ENCODE measurements at places on chromosomes 12 and 14.

DNA sequence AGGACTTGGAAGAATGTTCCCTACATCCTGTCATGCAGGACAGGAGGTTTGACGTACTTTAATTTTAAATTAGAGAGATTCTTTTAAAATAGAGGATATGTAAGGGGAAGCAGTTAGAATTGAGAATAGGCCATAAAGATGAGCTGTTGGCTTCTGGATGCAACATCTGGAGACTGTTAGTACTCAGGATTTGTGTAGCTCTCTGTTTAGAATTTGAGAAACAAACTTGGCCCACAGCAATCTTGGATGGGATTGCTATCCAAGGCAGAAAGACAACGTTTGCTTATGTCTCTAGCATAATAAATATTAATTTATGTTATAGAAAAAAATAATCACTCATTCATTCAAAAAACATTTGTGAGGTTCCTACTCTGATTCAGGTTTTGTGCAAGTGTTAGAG lies 398.4 kb upstream of the NOVA1 start:
- no peak for DNase-seq

GRCh38 chr14:100306998-100307765 lies 938 bp upstream of the SLC25A29 start:
- no peak for DNase-seq

DNA sequence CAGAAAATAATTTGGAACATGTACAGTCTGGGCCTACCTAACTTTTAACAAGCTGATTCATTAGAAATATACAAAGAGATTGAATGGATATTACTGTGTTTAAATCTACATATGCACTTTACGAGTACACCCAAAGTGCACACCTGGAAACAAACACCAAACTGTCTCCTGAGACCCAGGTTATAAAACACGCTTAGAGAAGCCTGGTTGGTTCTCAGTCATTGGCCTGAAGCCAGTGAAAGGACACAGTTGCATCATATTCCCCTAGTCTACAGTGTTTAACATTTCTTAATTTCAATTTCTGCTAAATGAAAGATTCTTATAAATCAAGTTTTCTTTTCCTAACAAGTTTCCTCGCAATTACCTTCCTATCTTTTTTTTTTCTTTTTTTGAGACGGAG lies 209.5 kb downstream of the FBXL14 start:
- DNase-seq: no peak

DNA sequence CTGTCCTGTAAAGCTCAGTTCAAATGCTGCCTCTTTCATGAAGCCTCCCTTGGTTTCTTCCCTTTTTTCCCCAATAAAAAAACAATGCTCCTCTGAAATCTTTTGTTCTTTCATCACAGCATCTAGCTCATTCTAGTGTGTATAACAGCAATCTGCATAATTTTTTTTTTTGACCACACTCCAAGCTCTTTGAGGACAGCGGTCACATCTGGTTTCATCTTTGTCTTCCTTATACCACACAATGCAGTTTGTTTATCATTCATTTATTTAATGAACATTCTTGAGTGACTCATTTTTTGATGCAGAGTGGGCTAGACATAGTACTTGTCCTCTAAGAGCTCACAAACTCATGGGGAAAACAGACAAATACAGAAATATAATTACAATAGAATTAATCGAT lies 7.3 kb downstream of the GNG2 start:
- no peak for DNase-seq

DNA sequence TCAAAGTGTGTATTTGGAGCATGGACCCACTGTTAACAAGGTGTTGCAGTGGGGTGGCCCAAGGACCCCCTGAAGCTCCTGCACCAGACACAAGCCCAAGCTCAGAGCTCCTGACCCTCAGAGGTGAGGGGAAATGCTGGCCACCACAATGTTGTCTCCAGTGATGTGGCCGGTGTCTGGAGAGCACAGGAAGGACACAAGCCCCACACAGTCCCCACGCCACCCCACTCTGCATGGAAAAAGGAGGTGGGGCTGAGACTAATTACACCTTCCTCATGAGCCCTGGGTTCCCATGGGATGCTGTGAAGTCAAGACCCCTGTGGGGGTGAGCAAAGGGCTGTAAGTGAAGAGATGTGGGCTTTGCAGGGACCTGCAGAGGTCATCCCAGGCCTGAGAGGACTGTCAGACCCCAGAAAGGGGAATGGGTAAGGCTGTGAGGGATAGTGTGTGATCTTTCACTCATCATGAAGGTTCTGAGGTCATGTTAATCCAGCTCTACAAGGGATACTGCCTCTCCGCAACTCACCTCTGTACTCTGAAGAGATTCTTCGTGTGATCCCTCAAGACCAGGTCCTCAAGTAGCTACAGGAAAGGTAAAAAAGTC lies 136.3 kb upstream of the DHRS4 start:
- no peak for DNase-seq

DNA sequence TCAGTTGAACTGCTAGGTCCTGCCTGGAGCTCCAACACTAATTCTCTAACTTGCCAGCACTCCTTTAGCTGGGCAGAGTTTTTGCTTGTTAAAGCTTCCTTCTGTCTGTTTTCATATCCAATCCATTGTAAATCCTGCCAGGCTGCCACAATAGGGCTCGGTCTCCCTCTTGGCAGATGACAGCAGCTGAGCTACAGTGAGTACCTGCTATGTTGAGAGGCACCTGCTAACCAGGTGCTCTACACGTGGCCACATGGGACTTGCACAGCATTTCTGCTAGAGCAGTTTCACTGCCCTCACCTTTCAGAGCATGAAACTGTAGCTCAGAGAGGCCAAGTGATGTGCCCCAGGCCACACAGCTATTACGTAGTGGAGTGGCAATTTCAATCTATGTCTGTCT lies 106.6 kb upstream of the NOS1 start:
- no peak for DNase-seq

GRCh38 chr14:91956616-91957015 lies 9.1 kb upstream of the FBLN5 start:
- no peak for DNase-seq

DNA sequence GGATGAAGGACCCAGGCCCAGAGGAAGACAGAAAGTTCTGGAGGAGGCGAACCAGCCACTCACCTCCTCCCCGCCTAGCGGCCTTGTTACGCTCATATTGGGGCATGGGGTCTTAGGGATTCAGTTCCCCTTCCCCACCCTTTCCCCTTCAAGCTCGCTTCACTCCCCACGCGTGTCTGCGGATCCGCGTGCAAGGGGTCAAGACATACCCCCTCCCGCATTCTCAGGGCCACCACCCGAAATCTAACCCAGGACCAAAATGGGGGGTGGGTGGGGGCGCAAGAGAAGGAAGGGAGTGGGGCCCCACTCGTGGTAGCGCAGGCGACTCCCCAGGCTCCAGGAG lies 584 bp upstream of the RFX4 start:
- DNase-seq: no peak

DNA sequence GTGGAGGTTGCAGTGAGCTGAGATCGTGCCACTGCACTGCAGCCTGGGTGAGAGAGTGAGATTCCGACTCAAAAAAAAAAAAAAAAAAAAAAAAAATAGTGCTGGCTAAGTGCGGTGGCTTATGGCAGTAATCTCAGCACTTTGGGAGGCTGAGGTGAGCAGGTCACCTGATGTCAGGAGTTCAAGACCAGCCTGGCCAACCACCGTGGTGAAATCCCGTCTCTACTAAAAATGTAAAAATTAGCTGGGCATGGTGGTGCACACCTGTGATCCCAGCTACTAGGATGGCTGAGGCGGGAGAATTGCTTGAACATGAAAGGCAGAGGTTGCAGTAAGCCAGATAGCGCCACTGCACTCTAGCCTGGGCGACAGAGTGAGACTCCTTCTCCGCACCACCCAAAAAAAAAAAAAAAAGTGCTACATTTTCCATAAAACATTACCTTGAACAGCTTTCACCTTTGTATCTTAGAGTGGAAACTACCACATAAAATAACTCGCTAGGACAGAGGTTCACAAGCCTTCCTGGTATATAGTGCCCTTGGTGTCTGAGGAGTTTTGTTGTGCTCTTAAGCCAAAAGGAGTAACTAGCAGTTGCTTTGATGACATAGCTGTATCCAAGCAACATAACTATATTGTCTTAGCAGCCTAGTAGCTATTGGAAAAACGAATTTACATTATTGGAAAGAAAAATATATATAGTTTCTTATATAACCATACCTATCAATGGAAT lies 11.1 kb downstream of the PTGES3 start:
- no peak for DNase-seq

DNA sequence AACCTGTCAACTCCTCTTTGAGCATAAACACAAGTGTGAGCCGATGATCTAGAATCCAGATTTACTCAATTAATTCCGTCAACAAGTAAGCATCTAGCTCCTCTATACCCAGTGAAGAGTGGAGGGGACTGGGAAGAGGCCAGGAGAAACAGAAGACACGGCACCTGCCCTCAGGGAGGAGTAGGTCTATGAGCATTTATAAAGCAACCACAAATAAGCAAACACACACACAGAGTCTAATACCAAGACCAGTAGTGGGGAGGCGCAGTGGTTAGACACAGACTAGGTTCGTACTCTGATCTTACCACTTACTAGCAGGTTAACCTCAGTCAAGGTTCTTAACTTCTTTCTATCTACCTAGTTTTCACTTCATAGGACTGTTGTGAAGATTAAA lies 5.9 kb upstream of the FOXN3 start:
- DNase-seq: no peak

GRCh38 chr12:6343518-6343917 lies 1.6 kb upstream of the TNFRSF1A start:
- DNase-seq: no peak

- no peak for DNase-seq
These were observed 48.4 kb downstream of the NDUFA12 start for GRCh38 chr12:94954948-94955592.

GRCh38 chr12:120979862-120980696 lies 1.7 kb downstream of the HNF1A start:
- no peak for DNase-seq

DNA sequence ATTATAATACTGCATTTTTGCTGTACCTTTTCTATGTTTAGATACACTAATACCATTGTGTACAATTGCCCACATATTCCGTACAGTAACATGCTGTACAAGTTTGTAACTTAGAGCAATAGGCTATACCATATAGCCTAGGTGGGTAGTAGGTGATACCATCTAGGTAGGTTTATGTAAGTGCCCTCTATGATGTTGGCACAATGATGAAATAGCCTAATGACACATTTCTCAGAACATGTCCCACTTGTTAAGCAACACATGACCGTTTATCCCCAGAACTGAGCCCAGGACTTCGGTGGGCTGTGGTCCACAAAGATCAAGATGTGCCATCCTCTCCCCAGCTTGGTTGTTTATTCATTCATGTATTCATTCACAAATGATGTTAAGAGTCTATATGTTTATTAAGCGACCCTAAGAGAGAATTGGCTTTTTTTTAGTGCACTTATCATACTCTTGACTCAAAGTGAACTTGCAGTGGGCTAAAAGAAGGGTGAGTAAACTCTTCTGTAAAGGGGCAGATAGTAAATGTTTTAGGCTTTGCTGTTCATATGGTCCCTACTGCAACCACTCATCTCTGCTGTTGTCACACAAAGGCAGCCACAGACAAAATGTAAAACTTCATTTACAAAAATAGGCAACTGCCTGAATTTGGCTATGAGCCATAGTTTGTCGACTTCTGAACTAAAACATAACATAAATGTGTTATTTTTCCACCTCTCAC lies 110.8 kb downstream of the NDUFA12 start:
- DNase-seq: no peak

DNA sequence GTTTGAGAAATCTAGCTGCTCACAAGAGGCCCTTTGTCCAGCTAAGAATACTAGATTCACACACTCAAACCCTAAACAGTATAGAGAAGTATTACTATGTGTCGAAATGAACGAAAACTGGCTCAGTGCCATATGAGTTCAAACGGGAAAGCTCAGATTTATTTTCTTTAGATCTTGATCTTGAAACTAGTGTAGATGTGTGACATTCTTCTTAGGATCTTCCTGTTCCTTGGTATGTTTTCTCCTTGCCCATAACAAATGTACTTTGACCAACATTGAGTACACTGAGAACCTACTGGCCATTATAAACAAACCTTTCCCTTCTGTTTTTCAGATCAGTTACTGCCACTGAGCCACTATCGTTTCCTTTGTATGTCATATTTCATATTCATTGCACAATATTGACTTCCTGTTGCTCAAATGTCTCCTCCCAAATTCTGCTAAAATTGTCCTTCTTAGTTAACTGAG lies 21.3 kb downstream of the MYBPC1 start:
- DNase-seq: no peak

DNA sequence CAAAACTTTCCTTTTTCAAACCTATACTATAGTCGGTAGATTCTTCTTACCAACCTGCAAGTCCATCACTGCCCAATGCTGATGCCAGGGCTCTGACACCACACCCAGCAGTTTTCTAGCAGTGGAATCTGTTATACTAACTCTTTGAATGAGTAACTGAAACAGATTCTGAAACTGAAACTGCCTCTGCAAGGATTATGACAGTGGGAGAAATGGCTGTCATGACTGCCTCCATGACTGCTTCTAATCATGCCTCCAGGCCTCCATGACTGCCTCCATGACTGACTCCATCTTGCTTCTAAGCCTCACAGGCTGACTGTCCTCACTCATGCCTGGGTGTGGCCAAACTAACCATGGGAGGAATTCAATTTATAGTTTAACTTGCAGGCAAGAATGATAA lies 29.4 kb upstream of the OXA1L start:
- DNase-seq: no peak

- no peak for DNase-seq
These were observed 76.6 kb downstream of the DCAF5 start for GRCh38 chr14:69076341-69076740.

GRCh38 chr14:105083926-105084685 lies 18.9 kb upstream of the GPR132 start:
- DNase-seq: no peak

GRCh38 chr12:57049890-57050289 lies at the start of gene MYO1A:
TSS of gene MYO1A (minus strand) at chr12:57050129. CDS start at chr12:57048323, 1,806 bp downstream.
- DNase-seq: no peak

DNA sequence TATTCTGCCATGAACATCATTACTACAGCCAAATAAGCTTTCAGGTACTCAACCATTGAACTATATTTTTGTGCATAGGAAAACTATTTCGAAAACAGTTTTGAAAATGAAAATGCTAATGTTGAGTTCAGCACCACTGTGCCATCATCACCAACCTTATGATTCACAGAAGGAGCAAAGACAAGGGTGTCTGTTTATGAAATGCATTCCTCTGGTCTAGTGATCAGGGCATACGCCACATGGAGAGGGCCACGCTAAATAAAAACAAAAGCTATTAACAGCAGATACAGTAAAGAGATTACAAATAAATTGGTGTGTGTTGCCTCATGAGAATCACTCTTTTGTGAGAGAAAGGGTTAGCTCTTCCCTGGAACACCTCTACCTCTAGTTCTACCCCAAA lies 43.2 kb upstream of the BMAL2 start:
- no peak for DNase-seq

All from AG04449 (cell line).